ENCODE measurements at places on chromosomes 5 and 9.

DNA sequence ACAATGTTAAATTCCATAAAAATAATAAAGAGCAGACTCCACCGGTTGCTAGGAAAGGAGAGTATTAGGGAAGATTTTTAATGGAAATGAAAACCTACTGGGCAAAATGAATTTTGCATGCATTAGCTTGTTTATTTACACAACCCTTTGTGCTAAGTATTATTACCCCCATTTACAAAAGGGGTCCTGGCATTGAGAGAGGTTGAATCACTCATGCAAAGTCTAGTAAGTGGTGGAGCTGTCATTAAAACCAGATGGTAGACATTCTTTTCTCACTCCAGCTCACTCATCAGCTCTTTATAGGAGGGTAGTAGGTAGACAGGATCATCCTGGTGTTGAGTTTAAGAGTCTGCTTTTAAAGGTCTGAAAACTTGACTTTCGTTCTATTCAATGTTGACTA lies 395.1 kb downstream of the PLK2 start:
- no peak for DNase-seq

DNA sequence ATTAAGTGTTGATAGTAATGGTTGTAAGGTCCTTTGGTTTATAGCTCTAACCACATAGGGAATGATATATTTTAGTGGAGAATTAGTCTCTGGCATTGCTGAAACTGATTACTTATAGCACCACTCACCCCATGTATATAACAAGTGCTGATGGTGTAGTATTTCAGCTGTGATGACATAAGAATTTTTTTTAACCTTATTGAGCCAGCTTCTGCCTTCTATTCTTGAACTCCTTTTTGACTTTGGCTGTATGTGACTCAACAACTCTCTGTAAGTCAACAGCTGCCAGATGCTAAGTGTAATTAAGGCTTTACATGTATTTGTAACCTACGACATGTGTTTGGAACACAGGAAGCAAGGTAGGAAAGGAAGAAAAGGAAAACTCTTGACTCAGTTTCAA lies 929.6 kb upstream of the WWC1 start:
- DNase-seq: no peak

DNA sequence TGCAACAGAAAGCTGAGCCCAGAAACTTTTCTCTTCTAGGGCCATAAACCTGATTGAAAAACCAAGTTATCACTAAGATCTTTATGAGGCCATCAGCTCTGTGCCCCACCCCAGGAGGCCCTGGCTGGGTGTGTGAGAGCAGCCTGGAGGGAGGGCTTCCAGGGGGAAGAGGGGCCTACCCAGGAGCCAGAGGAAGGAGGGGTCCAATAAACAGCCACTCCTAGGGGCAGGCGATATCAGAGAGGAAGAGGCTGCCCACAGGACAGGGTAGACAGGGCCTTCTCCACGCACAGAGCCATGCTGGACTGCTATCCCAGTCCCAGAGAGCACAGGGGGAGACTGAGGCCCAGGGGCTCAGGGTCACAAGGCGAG lies 4.5 kb upstream of the CDX1 start:
- no peak for DNase-seq

GRCh38 chr9:137371521-137371941 lies 51.4 kb downstream of the EXD3 start:
- no peak for DNase-seq

GRCh38 chr5:131810510-131811249 lies 13.9 kb upstream of the FNIP1 start:
- DNase-seq: no peak

Data from gastrocnemius medialis (tissue), 4 donors.